Cortex of kidney (tissue), 1 donor: ENCODE measurements at places on chromosomes 16 and 17.

- DNase-seq = no peak
Measured at GRCh38 chr16:31229501-31229900, 12.6 kb upstream of the PYDC1 start.

- DNase-seq = no peak
Measured at GRCh38 chr16:30786936-30787612, at the start of gene ZNF629. TSS of gene ZNF629 (minus strand) at chr16:30787205. CDS start at chr16:30784482, 2,723 bp downstream.

GRCh38 chr17:43399839-43400328, 1.1 kb downstream of the ARL4D start:
- DNase-seq = no peak

DNA sequence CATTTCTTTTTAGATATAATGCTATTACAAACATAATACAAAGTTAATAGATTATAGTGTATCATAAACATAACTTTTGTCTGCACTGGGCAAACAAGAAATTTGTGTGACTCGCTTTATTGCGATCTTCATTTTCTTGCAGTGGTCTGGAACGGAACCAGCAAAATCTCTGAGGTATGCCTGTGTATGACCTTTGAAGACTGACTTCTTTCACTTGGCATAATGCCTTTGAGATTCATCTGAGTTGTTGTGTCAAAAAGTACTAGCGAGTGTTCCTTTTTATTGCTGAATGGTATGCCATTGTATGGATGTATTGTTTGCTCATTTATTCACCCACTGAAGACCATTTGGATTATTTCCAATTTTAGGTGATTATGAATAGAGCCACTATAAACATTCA, 69.2 kb downstream of the TANC2 start:
- DNase-seq = no peak

GRCh38 chr17:3859940-3860339, 13.9 kb upstream of the NCBP3 start:
- DNase-seq = no peak

DNA sequence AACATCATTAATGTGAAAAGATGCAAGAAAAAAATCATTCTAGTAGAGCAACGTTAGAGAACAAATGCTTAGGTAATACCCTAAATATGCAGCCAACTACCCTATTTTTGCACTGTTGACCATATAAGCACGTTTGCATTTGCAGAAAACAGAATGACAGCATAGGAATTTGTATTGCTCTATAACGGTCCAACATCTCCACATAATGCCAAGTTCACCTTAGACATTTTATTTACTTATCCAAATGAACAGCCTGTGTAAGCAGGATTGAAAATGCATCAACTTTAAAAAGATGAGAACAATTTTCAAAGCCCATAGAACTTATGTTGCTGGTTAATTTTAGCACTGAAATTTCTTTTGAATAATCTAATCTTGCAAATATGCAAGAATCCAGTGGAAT, 19.1 kb upstream of the RSL1D1 start:
- no peak for DNase-seq

- DNase-seq = no peak
Measured at GRCh38 chr17:62724398-62725146, 83.5 kb downstream of the MARCHF10 start.

GRCh38 chr17:70374496-70374895, 205.2 kb downstream of the KCNJ2 start:
- no peak for DNase-seq

DNA sequence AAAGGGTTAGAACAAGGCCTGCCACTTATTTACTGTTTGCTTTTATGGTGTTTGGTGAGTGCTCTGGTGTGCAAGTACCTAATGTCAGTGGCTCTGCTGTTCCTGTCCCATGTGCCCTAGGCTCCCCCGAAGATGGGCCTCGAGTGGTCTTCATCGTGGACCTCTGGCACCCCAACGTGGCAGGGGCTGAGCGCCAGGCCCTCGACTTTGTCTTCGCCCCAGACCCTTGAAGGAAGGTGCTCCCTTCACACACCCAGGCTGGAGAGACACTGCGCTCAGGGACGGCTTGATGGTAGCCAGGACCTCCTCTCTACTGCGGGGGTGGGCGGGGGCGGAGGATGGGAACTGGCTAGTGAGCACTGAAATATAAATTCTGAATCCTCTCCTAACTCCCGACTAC, 5.4 kb downstream of the ASPHD1 start:
- no peak for DNase-seq

GRCh38 chr16:1101573-1102332, 5.7 kb upstream of the C1QTNF8 start:
- no peak for DNase-seq

GRCh38 chr17:13600475-13601321, 1.0 kb downstream of the HS3ST3A1 start:
- no peak for DNase-seq

DNA sequence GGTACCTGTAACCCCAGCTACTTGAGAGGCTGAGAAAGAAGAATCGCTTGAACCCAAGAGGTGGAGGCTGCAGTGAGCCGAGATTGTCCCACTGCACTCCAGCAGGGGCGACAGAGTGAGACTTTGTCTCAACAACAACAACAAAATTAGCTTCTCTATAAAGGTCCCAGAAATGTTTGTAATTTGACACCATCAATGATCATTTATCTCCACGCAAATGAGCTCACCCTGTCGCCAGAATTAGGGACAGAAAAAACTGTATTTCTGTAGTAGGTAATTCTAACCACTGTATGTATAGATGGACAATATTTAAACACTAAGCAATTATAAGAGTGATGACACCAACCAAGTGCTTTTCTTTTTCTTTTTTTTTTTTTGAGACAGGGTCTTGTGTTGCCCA, 10.7 kb downstream of the C17orf78 start:
- DNase-seq = no peak

DNA sequence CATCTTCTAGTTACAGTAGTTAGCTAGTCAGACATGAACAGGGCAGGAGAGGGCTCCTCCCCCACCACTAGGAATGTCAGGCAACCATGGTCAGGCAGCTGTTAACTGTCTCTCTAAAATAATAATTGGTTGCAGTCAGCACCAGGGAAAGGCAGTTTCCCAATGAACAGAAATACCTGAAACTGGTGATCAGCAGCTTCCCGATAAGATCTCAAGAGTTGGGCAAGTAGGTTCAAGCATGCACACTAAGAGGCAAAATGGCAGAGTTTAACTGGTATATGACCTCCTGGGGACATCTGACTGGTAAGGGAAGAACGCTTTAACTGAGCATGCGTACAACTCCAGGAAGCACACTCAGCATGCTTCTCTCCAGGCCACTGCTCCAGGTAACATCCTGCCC, 12.6 kb upstream of the XYLT1 start:
- DNase-seq = no peak

DNA sequence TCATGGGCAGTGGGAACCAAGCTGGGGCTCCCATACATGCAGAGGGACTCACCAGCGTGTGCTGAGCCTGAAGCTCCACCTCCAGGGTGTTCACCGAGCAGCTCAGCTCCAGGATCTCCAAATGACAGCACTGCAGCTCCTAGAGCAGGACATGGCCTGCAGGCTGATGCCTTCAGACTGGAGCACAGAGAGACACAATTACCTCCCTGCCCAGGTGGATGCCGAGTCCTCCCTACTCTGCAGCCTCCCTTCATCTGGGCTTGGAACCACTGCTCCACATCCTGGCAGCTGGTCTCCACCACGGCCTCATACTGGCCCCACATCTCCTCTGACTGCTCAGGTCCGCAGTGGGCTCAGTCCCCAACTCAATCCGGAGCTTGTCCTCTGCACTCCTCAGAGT, 8.2 kb upstream of the KRT38 start:
- DNase-seq = no peak

- no peak for DNase-seq
Measured at GRCh38 chr16:17233318-17234002, 237.3 kb downstream of the XYLT1 start.

GRCh38 chr16:20799599-20799998, 6.7 kb downstream of the ERI2 start:
- DNase-seq = no peak

- no peak for DNase-seq
Measured at GRCh38 chr17:10077561-10078299, 120.7 kb downstream of the GAS7 start.

DNA sequence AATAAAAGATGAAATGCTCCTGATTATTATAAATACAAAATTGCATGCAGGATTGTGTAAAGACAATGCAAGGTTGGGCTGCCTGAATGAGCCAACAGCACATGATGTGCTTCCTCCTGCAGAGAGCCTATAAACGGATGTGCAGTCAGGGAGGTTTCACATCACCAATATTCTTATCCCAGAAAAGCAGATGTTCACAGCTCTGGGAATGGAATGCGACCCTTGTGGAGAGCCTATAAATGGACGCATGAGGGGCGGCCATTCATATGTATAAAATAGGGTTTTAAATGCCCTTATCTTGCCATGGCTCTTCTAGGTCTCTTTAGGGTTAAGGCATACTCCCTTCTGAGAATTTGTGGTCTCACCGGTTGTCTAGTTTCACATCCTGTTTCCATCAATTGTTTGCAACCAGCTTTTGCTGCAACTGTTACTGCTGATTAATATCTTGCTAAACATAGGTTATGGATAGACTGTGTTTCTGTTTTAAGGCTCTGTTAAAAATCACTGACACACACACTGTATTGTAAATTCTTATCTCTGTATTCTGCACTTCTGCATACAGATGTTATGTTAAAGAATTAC, 31.9 kb downstream of the SLFN11 start:
- no peak for DNase-seq

- no peak for DNase-seq
Measured at GRCh38 chr16:31079342-31079944, 5.2 kb downstream of the ZNF646 start.

- no peak for DNase-seq
Measured at GRCh38 chr17:58121925-58122324, 26.3 kb upstream of the OR4D1 start.

DNA sequence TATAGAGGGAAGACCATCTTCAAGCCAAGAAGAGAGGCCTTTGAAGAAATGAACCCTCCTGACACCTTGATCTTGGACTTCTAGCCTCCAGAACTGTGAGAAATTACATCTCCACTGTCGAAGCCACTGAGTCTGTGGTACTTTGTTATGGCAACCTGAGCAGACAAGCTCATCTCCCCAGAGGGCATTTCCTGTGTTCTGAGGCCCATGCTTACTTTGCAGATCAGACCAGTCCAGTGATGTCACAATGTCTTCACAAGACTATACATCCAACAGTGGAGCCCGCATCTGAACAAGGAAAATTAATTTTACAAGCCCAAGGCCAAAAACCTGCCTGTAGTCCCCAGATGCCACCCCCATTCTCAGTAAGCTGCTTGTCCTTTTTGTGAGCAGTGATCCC, 14.8 kb upstream of the C17orf113 start:
- DNase-seq = no peak

DNA sequence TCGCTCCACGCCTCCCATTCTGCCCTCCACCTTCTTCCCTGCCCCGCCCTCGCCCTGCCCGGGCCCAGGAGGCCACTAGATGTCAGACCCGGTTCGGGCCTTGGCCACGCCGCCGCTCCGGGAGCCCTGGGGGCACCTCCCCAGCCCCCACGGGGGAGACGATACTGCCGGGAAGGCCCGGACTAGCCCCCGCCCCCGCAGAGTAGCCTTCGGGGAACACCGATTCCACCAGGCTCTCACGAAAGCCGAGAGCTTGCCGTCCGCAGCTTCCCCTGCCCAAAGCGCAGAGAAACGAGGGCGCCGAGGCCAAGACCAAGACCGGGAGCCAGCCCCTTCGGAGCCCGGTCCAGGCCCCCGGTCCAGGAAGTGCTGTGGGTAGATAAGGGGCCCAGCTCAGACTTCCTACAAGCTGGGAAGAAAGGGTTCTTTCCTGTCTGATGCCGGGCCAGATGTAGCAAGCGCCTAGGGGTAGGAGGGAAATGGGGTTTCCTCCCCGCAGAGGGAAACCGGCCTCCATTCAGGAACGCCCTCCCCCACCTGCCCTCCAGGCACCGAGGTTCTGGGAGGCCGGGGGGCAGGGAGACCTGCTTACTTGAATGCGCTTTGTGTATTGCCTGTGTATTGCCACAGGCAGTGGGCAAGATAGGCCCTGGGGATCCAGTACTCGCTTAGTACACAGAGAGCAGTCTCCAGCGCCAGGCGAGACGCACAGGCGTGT, 806 bp upstream of the CYB561 start:
- DNase-seq = no peak

DNA sequence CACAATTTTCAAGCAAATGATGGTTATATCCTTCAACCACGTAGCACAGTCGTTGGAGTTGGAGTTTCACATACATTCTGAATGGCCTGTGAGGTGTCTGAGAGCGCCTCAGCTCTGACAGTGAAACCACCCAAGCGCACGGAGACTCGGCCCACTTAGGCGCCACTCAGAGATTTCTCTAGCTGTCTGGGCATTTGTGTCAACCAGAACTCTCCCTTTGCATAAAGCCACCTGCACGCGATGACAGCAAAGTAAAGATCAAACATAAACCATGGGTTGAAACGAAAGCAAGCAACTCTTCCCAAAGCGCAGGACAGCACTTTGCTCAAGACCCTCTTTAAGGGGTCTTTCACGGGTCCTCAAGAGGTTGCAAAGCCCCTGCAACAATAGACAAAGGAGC, 533 bp downstream of the SLC6A4 start:
- DNase-seq = no peak

DNA sequence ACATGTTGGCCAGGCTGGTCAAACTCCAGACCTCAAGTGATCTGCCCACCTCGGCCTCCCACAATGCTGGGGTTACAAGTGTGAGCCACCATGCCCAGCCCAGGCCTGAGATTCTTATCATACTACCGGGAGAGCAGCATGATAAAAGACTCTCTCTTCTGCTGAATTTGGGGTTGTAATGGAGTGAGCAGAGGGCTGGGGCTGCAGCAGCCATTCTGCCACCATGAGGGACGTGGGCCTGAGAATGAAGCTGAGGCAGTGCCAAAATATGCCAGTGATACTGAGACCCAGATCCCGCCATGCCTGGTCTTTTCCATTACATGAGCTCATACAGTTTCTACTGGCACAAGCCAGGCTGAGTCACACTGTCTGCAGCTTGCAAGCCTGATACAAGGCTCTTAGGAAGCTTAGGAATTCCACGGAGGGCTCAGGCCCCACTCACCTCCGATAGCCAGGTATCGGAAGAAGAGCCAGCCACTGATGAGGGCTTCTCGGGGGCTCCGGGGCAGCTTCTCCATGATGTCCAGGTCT, 19.6 kb upstream of the P2RX1 start:
- DNase-seq = no peak

GRCh38 chr17:9141425-9141753, 120.1 kb downstream of the NTN1 start:
- DNase-seq = no peak

DNA sequence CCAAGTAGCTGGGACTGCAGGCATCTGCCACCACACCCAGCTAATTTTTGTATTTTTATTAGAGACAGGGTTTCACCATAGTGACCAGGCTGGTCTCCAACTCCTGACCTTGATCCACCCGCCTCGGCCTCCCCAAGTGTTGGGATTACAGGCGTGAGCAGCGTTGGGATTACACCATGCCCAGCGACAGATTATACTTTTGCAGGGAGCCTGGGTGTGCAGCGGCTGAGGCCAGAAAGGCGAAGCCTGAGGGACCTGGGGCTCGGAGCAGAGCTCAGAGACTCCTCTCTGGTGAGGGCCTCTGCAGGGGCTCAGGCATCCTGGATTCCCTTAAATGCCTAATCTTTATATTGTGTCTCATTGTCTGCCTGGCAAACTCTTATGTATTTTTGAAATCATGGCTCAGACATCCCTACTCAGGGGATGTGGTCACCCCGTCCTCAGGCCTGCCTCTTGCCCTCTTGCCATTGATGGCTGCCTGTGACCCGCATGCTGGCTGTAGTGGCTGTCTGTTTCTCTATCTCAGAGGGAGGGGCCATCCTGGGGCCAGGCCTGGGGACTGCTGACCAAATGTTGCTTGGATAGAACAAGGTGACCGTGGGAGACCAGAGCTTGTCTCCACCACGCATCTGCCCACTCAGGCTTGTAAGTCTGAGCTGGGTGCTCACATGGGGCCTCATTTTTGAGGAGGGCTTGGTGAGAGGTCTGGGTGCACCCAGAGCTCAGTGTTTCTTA, 42.6 kb downstream of the B9D1 start:
- DNase-seq = no peak
